Epithelial cell of proximal tubule (primary cell): ENCODE measurements at places on chromosomes 2 and 18.
A peak's percentile ranks its signal among the peaks of the same experiment; 100 is the strongest.

DNA sequence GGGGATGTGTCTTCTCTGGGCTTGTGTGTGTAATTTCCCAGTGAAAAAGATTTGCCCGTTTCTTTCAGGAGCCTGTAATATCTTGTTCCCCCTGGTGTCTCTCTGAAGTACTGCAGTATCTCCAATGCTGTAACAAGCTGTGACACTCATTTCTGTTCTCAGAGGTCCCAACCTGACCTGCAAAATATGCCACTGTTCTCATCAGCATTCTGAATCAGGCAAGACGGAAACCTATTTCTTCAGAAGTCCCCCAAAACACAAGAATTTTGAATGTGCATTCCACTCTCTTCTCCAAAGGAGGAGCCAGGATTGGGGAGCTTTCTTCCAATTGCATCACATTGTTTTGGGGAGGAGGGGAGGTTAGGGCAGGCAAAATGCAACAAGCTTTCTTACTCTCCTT is 77.0 kb upstream of the CNGA3 start:
- no peak for DNase-seq

DNA sequence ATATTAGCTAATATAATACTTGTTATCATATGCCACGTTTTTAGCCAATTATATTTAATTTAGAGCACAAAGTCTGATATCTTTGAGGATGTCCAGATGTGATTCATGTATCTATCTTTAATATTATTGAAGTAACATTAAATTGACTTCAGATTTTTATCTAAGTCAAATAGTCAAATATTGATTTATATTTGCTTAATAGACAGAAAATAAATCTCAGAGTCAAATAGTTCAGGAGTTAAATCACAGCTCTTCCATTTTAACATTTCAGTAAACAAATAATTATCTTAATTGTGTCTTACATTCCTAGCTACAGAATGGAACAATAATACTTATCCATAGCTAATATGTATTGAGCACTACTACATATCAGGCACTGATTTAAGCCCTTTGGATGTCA is 379.4 kb upstream of the UBE2E3 start:
- DNase-seq, result no peak

DNA sequence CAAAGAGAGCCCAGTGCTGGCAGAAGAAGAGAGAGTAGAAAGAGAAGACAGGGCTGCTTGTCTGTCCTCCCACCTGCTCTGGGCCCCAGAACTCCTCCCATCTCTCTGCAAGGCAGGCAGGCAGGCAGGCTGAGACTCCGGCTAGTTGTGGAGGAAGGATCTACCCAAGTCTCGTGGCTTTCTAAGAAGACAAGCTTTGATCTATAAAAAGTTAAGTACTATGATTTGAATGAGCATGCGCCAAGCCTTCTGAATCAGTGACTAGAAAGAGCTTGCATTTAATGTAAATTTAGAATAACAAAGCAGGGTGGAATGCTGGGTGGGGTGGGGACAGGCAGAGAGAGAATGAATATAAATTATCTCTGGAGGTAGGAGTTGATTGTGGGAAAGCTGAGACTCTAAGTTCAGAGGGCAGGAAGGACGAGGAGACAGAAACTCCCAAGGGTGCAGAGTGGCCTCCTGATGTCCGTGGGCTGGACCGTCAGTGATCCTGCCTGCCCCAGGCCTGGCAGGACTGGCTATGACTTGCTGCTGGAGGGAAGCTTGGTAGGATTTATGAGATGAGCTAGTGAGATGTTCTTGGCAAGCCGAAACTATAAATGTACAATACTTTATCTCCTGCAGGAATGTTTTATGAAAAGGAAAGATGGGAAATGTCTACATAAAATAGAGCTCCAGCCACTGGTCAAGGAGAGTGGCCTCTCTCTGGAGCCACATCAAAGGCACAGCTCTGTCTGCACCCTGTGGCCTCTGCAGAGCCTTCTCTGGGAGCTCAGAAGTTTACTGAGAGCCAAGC is 447.5 kb downstream of the TNS1 start:
- no peak for DNase-seq

DNA sequence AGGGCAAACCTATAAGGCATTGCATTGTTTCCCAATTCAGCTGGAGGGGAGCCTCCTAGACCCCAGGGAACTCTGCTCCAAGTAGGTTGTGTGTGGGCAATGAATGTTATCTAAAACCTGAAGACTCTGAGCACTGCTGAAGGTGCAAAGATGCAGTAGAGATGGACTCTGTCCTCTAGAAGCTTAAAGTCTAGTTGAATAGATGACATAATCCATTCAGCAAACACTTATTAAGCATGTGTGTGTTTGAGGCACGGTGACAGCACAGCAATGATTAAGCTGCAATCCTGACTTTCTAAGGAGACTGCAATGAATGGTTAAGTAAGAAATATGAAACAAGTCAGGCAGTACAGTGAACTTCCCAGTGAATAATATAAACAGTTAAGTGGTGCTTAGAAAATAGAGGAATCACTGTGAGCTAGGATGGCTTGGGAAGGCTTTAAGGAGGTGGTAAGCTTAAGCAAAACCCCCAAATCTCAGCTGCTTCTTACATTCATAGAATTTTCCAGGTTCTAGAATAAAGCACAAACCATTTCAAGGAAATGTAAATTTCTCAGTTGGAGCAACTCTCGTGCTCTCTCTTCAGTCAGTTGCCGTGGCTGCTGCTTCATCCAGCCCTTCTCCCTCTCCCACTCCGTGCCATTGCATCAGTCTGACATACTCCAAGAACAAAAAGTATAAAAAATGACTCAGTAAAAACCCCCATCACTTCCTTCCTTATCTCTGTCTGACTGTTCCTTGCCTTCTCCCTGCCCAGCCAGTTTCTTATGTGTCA is 19.1 kb downstream of the MXD1 start:
- DNase-seq, result no peak

DNA sequence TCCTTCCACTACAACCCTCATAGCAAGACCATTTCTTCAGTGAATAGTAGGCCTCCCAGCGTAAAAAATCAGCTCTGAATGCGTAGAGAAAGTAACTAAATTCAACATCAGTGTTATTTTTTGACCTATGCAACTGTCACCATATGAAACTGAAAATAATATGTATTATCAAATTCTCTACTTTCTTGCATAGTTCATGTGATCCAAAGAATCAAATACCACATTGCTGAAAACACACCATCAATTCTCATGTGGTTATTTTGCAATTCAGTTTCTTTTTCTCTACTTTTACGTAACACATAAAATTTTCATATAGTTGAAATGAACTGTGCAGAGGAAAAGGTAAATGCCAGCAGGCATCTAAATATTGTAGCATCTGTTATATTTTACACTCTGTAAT is 208.5 kb upstream of the SPOPL start:
- no peak for DNase-seq

DNA sequence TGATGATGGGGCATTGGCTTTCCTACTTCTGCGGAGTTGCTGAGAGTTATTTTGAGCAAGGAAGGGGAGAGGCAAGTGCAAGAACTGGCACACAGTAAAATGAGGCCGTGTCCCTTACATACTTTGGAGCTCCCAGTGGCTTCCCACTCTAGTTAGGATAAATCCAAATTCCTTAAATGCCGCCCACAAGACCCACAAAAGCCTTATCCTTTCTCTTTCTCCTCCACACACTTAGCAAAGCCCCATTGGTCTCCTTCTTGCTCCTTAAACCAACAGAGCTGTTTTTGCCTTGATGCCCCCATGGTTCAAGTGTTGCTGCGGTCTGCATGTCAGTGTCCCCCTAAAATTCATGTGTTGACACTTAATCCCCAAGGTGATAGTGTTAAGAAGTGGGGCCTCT is 24.3 kb downstream of the TMEM247 start:
- no peak for DNase-seq

DNA sequence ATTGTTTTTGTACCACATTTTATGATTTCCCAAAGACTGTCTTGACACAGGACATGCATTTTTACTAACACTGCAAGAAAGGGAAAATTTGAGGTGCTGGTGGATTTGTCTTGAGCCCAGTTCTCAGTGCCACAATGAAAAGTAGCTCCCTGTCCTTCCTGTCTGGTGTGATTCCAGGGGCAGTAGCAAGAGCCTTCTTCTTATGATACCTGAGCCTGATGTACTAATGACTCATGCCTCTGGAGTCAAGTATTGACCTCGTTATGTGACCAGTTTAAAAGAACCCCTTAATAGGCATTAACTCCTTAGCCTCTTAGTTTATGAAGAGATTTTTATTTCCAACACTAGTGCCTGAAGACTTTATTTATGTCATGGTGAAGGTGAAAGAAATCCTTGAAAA is 728.6 kb downstream of the SLC4A3 start:
- no peak for DNase-seq

DNA sequence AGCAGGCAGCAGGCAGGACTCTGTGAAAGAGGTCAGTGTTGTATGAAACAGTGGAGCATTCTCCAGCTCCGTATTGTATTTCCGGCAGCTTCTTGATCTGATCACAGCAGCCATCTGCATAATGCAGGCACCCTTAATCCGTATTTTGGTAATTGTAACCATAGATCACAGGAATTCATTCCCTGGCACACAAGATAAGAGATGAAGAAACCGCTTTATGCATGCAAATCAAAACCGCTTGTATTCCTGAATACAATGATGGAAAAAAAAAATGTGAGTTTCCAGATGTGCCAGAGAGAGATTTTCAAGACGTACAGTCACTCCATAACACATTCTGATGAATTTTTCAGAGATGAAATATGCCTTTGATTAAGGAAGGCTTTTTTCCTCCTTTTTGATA is 221.3 kb downstream of the ACKR3 start:
- no peak for DNase-seq

DNA sequence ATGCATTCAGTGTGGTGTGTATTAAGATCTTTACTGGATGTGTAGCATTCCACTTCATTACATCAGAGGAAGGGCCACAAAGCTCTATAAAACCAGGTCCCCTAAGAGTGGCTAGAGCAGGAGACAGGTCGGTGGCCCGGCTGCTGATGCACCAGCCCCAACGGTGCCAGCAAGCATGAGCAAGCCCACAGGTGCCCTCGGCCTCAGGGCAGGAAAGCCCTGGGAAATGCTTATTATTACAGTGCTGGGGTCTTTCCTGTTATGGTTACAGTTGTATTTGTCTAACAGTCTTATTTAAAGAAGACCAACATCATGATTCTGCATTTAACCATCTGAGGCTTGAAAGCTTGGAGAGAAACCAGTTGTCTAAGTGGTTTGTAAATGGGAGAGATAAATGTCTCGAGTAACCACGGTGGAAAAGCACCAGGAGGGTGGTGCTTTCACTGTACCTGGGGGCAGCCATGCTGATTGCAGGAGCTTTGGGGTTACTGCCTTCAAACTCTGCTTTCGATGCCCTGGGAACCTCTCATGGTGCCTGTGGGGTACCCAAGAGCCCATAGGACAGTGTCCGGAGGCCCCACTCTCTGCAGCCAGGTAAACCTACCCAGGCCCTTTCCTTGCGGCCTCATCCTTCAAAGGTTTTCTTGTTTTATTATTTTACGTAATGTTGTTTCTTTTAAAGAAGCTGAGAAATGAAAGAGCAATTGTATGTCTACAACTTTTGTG is 133.1 kb downstream of the SH3RF3 start:
- no peak for DNase-seq

- no peak for DNase-seq
Measured at GRCh38 chr2:233076749-233077148, 16.6 kb downstream of the INPP5D start.

- no peak for DNase-seq
Measured at GRCh38 chr2:98348066-98348561, 1.9 kb downstream of the CNGA3 start.

DNA sequence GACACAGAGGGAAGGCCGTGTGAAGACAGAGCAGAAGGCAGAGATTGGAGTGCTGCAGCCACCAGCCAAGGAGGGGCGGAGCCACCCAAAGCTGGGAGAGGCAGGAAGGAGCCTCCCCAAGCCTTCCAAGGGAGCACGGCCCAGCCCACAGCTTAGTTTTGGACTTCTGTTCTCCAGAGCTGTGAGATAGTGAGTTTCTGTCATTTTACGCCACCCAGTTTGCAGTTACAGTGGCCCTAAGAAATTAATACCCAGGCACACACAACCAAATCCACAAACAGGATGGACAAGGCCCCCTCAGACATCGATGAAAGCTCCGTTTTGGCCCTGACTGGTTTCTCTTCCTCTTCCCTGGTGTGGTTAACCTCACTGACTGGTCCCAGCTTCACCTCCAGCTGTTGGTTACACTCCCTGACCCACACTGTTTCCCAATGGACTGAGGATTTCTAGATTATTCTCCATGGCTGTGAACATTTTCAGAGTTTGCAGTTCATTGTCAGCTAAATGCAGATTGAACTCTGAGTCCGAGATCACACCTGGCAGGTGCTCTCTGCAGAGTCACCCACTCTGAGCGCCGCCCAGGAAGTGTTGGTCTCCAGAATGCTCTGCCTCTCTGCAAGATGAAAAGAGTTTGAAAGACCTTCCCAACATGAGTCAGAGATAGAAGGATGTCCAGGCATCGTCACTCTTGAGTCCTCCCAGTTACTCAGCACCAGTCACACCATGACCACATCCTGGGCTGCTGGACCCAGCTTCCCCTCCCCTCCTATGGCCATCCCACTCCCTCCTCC is 100.2 kb downstream of the TWIST2 start:
- DNase-seq, result peak; percentile 15

- no peak for DNase-seq
Measured at GRCh38 chr18:9764011-9764481, 55.9 kb downstream of the RAB31 start.

GRCh38 chr18:59733421-59733820 is 36.2 kb upstream of the CCBE1 start:
- no peak for DNase-seq

DNA sequence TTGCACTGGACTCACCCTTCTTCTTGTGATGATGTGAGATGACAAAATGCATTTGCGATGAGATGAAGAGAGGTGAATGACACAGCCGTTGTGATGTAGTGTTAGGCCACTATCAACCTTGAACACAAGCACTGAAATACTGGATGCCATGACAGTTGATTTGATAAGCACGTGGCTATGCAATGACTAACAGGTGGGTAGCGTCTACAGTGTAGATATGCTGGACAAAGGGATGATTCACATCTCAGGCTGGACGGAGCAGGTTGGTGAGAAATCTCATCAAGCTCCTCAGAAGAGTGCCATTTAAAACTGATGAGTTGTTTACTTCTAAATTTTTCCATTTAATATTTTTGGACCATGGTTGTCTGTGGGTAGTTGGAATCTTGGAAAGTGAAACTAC is 375.8 kb upstream of the LYPD1 start:
- DNase-seq, result no peak

- DNase-seq, result no peak
Measured at GRCh38 chr18:11887328-11888128, 20.6 kb downstream of the MPPE1 start.

DNA sequence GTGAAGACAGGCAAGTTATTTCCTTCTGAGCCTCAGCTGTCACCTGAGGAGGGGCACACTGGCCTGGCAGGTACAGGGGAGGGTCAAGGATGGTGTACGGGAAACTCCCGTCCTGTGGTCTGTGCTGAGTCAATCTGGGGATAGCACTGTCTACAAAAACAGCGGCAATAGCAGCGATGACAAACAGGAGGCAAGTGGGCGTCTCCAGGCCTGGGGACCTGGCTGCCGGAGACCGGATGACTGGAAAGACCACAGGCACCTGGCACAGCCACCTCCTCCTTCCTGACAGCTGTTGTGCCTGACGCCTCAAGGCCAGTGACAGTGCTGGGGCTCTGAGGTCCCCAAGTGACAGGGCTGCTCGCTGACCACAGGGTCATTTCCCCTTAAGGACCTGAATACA is 202.1 kb upstream of the HS6ST1 start:
- DNase-seq, result no peak

- DNase-seq, result peak; percentile 71
Measured at GRCh38 chr2:19682493-19682892, 219.3 kb downstream of the TTC32 start.
